ENCODE measurements at places on chromosomes 4 and X. TPM values are rescaled to one million over a fixed set of nuclear protein-coding genes. Genes with fewer than 3 reads are reported as not detected.

MAGEC3 gene
- not detected for total RNA-seq

CXorf38 gene
- 12.4 TPM for total RNA-seq

ITM2A gene
- 22.4 TPM for total RNA-seq

GNRHR gene
- not detected for total RNA-seq

H2BW2 gene
- total RNA-seq = 4.2 TPM

EREG gene
- total RNA-seq = 0.18 TPM

GRCh38 chr4:1193206-1194009 is 21.0 kb upstream of the SPON2 start:
- H3K27me3 ChIP-seq = no peaks in the 10 kb centered on the region
- peak overlapping the region; percentile 62 for H3K27ac ChIP-seq
- no peak overlapping the region for H3K4me3 ChIP-seq
- H3K36me3 ChIP-seq = no peaks in the 10 kb centered on the region
- peaks cover 8% of the 10 kb centered on the region for H3K4me1 ChIP-seq

- no peaks in the 10 kb centered on the region for H3K36me3 ChIP-seq
- no peak overlapping the region for H3K27ac ChIP-seq
- no peak overlapping the region for H3K4me3 ChIP-seq
- no peaks in the 10 kb centered on the region for H3K27me3 ChIP-seq
- H3K4me1 ChIP-seq = no peaks in the 10 kb centered on the region
Measured at GRCh38 chrX:147891896-147892295, 19.8 kb upstream of the FMR1 start.

- DNase-seq = no peak
- no peak overlapping the region for H3K4me3 ChIP-seq
- H3K27ac ChIP-seq = no peak overlapping the region
- H3K36me3 ChIP-seq = no peaks in the 10 kb centered on the region
- H3K27me3 ChIP-seq = no peaks in the 10 kb centered on the region
- H3K4me1 ChIP-seq = no peaks in the 10 kb centered on the region
Measured at GRCh38 chr4:84683064-84683850, 100.3 kb downstream of the CDS1 start.

GRCh38 chr4:185713272-185713671 is 98.7 kb downstream of the SORBS2 start:
- no peak overlapping the region for H3K27ac ChIP-seq
- H3K4me3 ChIP-seq = no peak overlapping the region
- no peaks in the 10 kb centered on the region for H3K36me3 ChIP-seq

DNA sequence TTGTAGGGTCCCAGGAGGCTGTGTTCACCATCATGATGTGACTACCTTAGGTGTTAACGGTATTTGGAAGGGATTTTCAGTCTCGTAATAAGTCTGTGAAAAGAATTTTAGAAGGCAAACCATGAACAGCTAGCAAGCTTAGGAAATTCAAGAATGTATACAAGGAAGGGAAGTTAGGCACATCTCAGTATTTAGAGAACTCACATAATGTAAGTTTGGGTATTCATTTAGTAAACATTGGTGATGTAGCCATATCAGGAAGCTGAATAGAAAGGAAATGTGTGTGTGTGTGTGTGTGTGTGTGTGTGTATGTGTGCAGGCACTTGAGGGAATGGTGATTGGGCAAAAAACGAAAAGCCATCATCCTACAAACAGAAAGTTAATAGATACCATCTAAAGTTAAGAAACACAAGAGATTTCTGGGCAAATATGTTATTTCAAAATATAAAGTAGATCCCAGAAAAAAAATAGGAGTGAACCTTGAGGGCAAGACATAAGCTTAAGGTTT is 34.7 kb upstream of the PRKX start:
- no peak overlapping the region for H3K27ac ChIP-seq

- H3K4me1 ChIP-seq = no peaks in the 10 kb centered on the region
- H3K4me3 ChIP-seq = no peak overlapping the region
- no peaks in the 10 kb centered on the region for H3K27me3 ChIP-seq
- H3K27ac ChIP-seq = no peak overlapping the region
- DNase-seq = no peak
Measured at GRCh38 chrX:13662355-13662791, 9.4 kb downstream of the TCEANC start.

DNA sequence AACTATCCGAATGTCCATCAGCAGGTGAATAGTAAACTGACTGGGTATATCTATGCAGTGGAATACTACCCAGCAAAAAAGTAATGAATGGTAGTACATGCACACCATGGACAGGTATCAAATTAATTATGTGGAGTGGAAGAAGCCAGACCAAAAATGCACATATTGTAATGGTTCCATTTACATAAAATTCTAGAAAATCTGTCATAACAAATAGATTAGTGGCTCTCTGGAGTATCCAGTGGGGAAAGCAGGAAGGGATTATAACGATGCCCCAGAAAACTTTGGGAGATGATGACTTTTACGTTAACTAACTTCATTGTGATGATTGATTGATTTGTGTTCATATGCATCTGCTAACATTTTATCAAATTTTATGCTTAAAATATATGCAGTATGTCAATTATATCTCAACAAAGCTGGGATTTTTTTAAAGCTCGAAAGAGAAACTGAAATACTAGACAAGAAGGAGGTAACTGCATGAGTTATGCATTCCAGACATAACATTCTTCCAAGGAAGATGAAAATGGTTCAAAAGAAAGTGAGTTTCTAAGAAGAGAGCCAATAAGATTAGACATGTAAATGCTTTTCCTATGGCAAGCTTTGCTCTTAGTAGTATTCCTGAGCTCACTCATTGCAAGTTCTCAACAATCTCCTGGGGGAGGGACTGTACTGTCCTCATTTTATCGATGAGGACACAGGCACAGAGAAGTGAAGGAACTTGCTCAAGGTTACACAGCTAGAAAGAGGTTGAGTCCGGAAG is 58.6 kb upstream of the MSX1 start:
- H3K4me1 ChIP-seq = no peaks in the 10 kb centered on the region
- no peak overlapping the region for H3K27ac ChIP-seq
- no peaks in the 10 kb centered on the region for H3K27me3 ChIP-seq
- H3K36me3 ChIP-seq = no peaks in the 10 kb centered on the region
- no peak for DNase-seq

GRCh38 chr4:98794565-98795205 is 134.2 kb downstream of the EIF4E start:
- H3K4me3 ChIP-seq = no peak overlapping the region
- H3K27me3 ChIP-seq = no peaks in the 10 kb centered on the region
- no peak overlapping the region for H3K27ac ChIP-seq

GRCh38 chrX:100674705-100675104 is 30.7 kb downstream of the SRPX2 start:
- no peak for DNase-seq
- no peaks in the 10 kb centered on the region for H3K36me3 ChIP-seq
- no peak overlapping the region for H3K27ac ChIP-seq
- no peaks in the 10 kb centered on the region for H3K27me3 ChIP-seq

GRCh38 chr4:184680698-184681097 is 31.2 kb downstream of the PRIMPOL start:
- H3K4me3 ChIP-seq = no peak overlapping the region
- H3K4me1 ChIP-seq = no peaks in the 10 kb centered on the region
- no peak for DNase-seq
- H3K27ac ChIP-seq = no peak overlapping the region
- H3K27me3 ChIP-seq = no peaks in the 10 kb centered on the region

All from prostate gland (tissue), 2 donors.